ENCODE measurements at places on chromosomes 2 and 18.

DNA sequence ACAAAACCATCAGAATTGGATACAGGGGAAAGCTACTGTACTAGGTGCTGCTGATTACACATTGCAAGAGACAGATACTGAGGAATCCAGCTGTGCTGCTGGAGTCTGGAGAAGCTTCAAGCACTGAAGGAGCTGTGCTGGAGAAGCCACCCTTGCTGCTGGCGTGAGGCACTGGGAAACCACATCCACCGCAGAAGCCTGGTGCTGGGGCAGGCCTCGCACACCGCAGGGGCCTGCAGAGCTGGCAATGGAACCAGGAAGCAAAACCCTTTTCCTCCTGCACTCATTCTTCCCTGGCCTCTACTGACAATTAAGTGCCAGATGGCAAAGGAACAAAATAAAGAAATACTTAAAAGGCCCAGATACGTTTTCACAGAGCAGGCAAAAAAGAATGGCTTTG, 94.4 kb upstream of the MSH6 start:
- DNase-seq = no peak

DNA sequence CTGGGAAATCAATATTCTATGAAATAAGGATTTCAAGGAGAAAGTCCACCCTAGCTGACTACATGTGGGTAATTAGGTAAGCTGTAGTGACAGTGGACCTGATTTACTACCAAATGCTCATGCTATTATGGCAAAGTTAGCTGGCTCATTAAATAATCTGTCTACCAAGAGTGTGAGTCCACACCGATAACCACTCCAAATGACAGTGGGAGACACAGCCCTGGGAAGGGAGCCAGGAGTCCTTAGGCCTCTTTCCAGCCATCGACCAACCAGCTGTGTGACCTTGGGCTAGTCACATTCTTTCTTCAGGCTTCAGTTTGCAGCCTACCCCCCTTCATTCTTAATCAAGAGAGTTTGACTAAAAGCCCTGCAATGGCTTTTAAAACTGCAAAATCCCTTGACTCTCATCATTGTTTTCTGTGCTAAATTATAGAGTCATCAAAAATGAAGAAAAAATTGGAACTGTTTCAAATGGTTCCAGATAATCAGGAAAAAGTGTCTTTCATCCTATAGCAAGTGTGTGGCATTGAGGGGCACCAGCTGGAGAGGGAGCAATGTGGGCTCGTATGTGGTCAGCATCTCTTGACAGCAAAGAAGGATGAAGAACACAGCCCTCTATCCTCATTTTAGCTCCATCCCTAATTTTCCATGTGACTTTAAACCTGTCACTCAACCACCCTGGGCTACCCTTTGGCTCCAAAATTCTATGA, 45.6 kb upstream of the SLC14A2 start:
- DNase-seq = no peak

- no peak for DNase-seq
Measured at GRCh38 chr2:217802876-217803652, 199.7 kb downstream of the TNS1 start.

DNA sequence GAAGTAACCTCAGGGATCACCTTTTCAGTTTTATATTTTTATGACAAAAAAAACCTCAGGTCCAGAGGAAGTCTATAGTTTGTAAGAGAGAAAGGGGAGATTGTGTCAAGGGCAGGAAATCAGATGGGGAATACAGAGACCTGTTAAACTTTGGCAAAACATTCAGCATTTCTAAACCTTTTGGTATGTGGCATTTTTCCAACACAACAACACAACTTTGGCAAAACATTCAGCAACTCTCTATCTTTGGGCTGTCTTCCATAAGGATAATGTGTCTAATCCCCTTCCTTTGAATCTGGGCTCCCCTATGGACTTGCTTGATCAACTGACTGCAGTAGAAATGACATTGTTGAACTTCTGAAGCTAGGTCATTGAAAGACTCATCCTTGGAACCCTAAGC, 220.6 kb upstream of the CCDC68 start:
- no peak for DNase-seq

GRCh38 chr18:21760321-21760720, 19.7 kb downstream of the MIB1 start:
- no peak for DNase-seq

- DNase-seq = no peak
Measured at GRCh38 chr2:41061356-41061755, 609.5 kb upstream of the SLC8A1 start.

GRCh38 chr2:190197143-190197720, 122.4 kb downstream of the HIBCH start:
- no peak for DNase-seq

GRCh38 chr18:58785171-58785805, 79.4 kb upstream of the ZNF532 start:
- no peak for DNase-seq

- DNase-seq = no peak
Measured at GRCh38 chr2:37873229-37873628, 51.9 kb upstream of the RMDN2 start.

All from T-cell (primary cell).